Islet precursor cell (in vitro differentiated cells): ENCODE measurements at places on chromosomes 4 and X.

DNA sequence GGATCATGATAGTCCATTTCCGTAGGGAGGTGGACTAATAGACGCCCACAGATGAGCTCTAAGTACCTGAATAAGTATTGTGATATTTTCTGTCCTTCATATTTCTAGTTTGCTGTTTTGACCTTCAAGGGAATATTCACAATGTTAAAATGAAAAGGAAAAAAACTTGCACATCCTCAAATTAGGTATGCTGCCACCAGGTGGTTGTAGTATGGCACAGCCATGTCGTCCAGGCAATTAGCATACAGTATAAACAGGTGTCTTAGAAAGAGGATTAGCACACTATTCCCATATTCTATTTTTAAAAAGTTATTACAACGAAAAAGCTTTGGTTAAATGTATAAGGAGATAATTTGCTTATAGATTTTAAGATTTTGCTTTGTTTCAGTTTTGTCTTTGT, 802.0 kb downstream of the RPA4 start:
- no peak for DNase-seq

DNA sequence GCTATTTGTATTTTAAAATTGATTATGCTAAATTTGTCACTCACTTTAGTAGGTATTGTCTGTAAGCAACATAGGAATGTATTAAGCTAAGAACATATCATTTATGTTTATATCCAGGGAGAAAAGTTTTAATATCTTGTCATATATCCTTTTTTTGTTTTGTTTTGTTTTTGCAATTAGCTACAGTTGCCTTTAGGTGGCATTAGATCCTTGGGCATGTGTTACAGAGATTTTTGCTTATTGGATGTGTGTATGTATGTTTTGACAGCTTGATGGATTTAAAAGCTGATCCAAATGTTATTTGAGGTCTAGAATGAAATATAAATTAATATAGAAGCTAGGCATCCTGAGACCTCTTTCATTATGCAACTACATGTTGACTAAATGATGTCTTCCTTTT, 36.1 kb upstream of the OTUD4 start:
- DNase-seq = no peak

DNA sequence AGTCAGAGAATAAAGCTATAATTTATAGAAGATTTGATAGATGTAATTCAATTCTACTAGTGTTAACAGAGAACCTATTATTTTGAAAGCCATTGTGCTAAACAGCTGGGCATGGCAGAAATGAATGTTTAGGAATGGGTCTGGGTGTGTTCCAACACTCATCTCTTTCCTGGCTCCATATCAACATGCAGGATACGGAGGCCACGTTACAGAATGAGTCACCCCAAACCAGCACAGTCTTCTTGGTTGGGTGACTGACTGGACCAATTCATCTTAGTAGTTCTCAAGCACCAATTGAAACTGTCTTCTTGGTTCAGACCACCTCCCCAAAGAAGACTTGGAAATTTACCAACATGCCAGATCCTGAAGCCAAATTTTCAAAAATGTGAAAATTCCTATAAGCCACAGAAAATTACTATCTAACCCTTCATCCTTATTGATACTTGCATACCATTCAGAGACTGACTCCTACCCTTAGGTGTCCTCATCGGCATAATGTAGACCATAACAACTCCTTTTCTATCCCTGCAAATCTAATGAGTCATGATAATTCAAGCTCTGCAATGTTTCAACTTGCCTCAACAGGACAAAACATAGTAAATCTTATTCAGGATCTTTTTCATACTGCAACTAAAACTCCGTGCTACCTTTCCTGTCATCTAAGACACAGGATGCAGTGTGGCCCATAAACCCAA, 52.0 kb upstream of the ATOH1 start:
- no peak for DNase-seq

GRCh38 chr4:36758312-36759178, 477.1 kb downstream of the DTHD1 start:
- DNase-seq = no peak

- DNase-seq = no peak
Measured at GRCh38 chr4:30450474-30450873, 269.7 kb upstream of the PCDH7 start.

GRCh38 chr4:139247241-139247640, 32.8 kb downstream of the MGARP start:
- DNase-seq = no peak

DNA sequence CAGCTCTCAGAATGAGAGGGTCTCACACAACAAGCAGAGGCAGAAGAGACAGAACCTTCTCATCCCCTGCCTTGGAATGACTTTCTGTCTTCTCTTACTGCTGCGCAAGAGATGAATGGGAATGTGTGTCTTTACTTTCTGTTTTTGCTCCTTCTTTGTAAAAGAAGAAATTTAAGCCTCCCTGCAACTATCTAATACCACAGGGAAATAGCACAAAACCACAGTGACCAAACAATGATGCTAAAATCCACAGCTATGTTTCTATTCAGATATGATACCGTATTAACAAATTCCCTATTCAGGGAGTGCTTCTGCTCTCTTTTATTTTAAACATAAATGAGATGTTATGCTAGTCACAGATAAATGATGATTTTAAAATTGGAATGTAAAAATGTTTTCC, 173.8 kb upstream of the RAI2 start:
- DNase-seq = no peak

- no peak for DNase-seq
Measured at GRCh38 chr4:8308144-8308543, 38.6 kb downstream of the HTRA3 start.

DNA sequence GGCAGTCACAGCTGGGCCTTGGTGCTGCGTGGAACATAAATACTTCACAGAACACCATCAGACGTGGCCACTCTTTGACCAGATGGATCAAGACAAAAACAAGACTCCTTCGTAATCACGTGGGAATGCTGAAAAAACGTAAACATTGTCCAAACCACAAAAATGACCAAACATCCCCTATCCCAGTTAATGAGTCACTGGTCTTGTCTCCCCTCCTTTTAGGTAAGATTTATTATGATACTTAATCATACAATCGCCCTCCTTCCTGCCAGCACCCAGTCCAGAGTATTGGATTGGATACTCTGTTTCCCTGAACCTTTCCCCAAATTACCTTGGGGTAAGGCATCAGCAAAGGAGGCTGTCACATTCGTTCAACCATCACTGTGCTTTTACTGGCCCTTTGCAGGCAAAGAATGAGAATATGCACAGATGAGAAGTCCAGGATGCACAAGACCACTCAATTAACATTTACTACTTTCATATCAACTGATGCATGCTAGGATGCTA, 601 bp upstream of the TCEANC start:
- no peak for DNase-seq

GRCh38 chrX:154732421-154733065, 18.3 kb downstream of the GAB3 start:
- no peak for DNase-seq

DNA sequence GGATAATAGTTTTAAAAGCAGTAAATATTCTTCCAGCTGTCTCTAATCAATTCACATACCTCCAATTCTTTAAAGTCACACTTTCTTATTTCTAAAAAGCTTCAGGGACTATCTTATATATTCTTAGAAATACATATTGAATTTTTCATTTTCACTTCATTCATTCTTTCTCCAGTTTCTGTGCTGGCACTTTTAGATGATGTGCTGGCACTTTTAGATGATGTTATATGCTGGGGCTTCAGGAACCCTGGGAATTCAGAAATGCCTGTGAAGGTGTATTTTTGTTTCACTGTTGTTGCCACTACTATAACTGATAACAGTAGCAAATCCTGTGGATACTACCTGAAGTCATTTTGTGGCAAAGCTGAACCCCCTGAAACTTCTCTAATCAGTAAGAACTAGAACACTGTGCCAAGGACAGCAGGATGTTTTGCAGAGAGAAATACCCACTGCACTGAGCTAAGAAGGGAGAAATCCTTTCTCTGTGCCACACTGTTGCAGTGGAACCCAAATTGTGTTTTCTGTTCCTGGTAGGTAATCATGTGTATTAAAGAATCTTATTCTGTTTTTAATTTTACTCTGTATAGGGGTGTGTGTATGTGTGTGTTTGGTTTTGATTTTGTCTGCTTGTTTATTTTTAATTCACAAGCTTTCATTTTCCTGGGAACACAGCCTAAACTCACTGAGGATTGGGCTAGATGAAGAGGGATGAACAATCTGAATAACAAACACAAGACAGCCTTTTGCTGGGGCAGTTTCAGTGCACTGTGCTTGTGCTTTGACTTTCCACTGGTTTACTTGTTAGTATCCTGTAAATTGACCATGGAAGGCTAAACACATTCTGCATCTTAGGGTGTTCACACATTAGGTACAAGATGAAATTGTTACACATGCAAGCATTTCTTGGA, 898.3 kb downstream of the CCSER1 start:
- no peak for DNase-seq

DNA sequence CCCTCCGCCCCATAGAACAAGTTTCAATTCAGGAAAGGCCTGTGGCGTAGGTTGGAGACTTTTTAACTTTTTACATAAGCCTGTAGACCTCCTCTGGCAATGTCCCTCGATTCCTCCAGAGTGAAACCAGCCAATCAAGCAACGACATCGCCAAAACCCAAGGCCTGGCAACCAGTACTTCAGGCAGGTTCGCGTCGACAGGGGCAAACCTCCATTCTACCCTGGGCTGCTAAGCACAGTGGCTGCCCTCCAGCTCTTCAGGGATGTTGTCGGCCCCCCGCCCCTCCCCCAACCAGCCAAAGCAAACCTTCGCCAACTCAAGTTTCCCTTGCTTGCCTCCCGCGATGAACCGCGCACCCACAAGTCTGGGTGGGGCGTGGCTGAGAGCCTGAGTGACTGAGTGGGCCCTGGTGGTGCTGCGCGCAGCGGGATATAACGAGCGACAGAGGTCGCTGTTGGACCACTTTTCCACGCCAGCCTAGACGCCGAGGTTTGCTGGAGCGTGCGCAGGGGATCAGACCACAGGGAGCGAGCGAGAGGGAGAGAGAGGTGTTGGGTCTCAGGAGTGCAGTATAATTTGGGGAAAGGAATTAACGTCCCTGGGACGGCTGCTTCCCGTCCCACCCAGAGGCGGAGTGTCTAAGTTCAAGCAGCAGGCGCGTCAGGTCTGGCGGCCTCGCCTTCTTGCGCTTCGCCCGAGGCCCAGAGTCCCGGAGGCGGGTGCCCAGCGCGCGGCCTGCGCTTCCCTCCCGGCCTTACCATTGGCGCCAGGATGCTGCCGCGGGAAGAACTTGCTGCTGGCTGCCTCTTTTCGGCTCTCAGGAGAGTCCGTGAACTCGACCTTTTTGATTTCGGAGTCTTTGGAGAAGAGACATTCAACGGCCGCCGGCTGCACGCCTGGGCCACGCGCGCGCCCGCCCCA, 9.0 kb upstream of the PITX2 start:
- peak; percentile 93 for DNase-seq

GRCh38 chr4:172018358-172018757, 205.2 kb downstream of the GALNTL6 start:
- no peak for DNase-seq

GRCh38 chr4:138910914-138911336, 104.7 kb upstream of the NOCT start:
- DNase-seq = peak; percentile 99

DNA sequence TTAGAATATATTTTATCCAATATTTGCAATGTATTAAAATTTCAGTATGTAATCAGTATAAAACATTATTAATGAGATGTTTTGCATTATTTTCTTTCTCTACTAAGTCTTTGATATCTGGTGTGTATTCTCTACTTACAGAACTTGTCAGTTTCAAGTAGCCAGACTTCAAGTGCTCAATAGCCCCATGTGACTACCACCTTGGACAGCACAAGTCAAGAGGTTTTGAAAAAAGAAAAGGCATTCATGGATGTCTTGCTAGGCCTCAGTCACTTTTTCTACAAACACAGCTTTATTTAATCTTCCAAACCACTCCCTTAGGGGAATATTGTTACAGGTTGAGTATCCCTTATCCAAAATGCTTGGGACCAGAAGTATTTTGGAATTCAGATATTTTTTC, 189.4 kb downstream of the QDPR start:
- no peak for DNase-seq

GRCh38 chr4:113478032-113478431, 283.5 kb downstream of the CAMK2D start:
- DNase-seq = no peak

- DNase-seq = peak; percentile 92
Measured at GRCh38 chrX:40434947-40435346, 145.8 kb upstream of the ATP6AP2 start.

- no peak for DNase-seq
Measured at GRCh38 chr4:143539670-143540023, 26.1 kb downstream of the SMARCA5 start.

DNA sequence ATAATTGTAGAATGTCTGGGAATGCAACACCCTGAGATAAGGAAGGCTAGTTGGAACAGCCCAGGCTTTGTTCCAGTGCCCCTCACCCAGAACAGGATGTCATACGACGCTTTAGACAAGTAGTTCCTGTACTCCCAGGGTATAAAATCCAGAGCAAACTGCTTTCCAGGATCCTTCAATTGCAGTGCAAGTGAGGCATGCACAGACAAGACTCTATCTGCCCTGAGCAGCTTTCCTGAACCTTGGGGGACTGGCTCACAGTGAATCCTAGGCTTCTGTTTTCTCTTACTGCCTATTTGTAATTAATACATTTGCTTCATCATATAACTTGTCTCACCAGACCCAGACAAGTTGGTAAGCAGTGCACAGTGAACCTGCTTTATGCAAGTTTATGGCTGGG, 48.4 kb upstream of the IL9R start:
- peak; percentile 56 for DNase-seq

GRCh38 chrX:106875151-106875550, 28.0 kb downstream of the RIPPLY1 start:
- no peak for DNase-seq

GRCh38 chr4:176153124-176153523, 42.3 kb downstream of the SPATA4 start:
- no peak for DNase-seq

GRCh38 chr4:143391261-143391660, 54.6 kb downstream of the GAB1 start:
- no peak for DNase-seq

- DNase-seq = peak; percentile 75
Measured at GRCh38 chr4:167111622-167112021, 122.7 kb downstream of the SPOCK3 start.

- no peak for DNase-seq
Measured at GRCh38 chr4:81449015-81449414, 22.7 kb downstream of the RASGEF1B start.

GRCh38 chrX:124018023-124018422, 56.5 kb downstream of the STAG2 start:
- DNase-seq = no peak

DNA sequence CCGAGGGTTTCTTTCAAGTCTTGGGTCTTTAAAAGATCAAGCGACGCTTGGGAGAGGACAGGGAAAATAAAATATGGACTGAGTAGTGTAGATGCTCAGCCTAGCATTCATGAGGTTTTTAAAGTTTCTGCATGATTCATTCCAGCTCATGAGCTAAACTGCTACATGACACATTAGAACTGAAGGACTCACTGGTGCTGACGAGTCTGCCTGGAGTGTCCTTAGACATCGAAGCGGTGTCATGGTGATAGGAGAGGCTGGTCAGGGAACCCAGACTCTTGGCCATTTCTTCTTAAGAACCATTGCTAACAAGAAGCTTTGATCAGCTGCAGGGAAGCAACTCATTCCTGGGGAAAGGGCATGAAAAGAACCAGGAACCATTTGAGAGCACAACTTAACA, 158.6 kb downstream of the TRIML1 start:
- no peak for DNase-seq
